Caudate nucleus (tissue), 63 donors: ENCODE measurements at places on chromosomes 16 and 17.
A peak's percentile ranks its signal among the peaks of the same experiment; 100 is the strongest.

GRCh38 chr17:1179818-1180742 is at the start of gene ABR:
TSS of gene ABR (minus strand) at chr17:1179981. CDS start at chr17:1179727, 254 bp downstream.
- peak; percentile 44 for DNase-seq

DNA sequence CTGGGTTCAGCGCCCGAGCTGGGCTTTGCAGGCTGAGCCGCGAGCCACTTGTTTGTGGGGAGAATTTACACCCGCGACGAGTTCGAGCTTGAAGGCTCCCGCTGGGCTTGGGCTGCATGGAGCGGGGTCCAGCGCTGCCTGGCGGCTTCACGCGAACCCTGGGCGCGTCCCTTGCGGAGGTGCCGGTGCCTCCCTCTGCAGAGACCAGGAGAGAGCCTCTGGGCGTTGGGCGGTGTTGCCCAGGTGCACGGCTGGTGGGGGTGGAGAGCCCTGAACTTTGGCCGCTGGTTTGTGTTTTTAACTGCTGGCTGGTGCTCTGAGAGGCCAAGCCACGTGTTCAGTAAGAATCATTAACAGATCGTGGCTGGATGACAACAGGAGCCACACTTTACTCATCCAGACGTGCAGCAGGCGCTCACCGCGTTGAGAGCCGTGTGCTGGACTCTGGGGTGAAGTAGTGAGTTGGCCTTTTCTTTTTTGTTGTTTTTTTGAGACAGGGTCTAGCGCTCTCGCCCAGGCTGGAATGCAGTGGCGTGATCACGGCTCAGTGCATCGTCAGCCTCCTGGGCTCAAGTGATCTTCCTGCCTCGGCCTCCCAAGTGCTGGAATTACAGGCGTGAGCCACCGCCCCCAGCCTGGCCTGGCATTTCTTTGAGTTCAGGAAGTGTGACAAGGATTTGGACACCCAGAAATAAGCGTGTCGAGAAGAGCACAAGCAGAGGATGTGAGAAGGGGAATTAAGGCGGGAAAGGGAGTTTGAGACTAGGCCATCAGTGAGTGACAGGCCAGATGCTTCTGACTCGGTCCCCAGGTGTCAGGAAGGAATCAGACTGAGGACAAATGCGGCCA is 827 bp downstream of the CDK10 start:
- no peak for DNase-seq

DNA sequence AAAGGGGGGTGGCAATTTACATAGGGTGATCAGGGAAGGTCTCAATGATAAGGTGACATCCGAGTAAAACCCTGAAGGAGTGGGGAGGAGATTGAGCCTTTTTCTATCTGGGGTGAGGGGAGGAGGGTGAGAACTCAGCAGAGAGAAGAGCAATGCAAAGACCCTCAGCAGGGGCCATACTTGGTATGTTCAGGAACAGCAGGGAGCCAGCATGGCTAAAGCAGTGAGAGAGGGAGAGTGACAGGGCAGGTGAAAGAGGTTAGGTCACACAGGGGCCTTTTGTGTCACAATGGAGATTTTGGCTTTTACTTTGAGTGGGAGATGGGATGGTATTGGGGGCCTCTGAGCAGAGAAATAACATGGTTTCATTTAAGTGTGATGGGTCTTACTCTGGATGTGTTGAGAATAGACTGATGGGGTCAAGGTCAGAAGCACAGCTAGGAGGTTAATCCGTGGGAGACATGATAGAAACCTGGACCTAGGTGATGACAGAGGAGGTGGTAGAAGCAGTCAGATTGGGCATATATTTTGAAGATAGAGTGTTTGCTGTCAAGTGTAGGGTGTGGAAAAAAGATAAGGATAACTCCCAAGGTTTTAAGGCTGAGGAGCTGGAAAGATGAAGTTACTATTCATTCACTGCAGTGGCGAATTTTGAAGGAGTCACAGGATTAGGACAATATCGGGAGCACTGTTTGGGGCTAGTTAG is 6.2 kb downstream of the SP2 start:
- no peak for DNase-seq

- DNase-seq = no peak
Observed at GRCh38 chr16:69338557-69339288, 641 bp downstream of the COG8 start.

DNA sequence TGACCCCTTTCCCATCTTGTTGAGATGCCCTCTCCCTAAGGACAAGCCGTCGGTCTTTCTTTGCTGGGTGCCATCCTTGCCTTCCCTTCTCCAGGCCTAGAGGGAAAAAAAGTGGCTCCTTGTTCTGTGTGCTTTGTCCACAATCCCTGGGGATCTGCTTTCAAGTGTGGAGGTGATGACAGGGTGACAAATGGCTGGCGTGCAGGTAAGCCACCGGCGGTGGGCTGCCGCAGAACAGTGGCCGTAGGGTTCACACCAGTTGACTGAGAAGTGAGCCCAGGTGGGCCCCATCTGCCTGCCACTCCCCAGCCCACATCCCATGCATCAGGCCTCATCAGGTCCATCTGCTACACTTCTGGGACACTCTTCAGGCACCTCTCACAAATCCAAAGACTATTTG is 11.4 kb upstream of the CALB2 start:
- DNase-seq = no peak

DNA sequence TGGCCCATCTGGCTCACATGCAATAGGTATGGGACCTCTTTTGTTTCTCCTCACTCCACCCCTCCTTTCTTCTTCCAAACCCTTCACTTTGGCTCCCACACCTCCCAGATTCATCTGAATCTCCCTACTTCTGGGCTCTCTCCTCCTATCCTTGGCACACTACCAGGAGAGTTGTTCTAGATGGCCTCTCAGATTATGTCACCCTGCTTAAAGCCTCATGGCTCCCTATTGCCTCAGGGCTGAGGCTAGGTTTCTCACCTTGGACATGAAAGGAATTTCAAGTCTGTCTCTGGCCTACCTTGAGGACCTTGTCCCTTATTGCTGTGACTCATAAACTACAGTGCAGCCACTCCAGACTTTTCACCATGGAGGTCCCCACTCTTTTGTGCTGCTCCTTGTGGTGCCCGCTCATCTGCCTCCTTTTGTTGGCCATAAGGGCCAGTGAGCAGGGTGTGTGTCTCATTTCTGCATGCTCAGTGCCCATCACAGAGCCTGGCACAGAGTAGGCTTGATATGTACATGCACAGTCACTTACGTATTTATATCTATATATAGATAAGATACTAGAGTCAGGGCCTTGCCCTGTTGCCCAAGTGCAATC is 1.0 kb upstream of the MFAP4 start:
- no peak for DNase-seq

DNA sequence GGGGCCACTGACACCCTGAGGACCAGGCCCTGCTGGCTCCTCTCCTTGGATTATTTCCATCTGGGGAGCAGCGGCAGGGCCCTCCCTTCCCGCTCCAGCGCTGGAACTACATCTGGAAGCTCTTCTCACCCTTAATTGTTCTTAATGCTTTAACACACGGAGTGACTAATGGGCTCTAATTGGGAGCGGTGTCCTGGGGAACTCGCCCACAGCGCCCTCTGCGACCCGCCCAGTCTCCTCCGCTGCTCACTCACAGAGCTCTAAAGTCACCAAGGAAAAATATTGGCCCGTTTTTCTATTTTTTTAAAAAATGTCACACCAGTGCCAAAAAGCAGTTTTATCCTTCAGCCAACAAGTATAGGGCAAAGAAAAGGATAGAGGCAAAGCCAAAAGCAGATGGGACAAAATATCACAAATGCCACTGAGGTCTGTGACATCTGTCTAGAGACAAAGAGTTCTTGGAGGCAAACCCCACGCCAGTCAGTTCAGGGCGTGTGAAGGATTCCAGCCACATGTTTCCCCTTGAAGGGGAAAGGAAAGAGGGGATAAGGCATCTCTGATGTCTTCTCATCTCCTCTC is 134.7 kb downstream of the RBFOX3 start:
- no peak for DNase-seq

DNA sequence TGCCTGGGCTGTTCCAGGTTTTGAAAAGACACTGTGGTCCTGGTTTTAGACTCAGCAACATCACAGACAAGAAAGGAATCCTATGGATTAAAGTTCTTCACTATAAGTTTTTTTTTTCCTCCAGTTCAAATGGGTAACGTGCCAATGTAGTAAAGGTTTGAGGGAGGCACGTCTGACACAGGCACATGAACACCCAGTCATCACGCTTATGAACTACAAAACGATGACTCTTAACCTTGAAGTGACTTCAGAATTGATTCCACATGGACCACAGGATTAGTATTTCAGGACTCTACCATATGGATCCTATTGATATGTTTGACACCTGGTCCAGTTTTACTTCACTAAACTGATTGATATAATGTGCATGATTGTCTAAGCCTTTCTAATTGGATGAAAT is 2.3 kb downstream of the PRMT7 start:
- no peak for DNase-seq

DNA sequence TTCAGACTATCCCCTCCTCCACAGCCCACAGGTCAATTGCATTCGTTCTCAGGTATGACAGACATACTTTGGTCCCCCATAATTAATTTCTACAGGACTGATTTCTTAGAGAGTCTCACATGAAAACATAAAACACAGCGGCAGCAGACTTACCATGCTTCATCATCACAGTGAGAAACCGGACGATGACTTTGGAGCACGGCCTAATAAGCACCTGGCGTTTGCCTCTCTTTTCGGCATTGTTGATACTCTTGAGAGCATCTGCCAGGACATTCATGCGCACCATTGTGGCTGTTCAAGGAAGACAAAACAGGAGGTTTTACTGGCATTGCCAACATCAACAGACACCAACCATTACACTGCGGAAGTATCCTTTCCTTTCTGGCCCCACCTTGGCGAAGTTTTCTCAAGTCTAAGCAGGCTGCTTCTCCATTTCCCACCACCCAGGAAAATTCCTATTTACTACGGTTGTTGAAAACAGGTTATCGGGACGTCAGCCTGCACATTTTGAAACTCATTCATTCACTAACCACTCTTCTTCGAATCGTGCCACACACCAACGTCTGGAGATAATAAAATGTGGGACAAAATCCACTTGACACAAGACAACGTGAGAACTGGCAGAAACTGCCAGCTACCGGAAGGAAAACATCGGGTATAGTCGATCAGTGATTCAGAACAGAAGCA is 1.2 kb downstream of the RPS15A start:
- no peak for DNase-seq

GRCh38 chr16:85350146-85350728 is 238.0 kb upstream of the CIBAR2 start:
- DNase-seq = no peak

DNA sequence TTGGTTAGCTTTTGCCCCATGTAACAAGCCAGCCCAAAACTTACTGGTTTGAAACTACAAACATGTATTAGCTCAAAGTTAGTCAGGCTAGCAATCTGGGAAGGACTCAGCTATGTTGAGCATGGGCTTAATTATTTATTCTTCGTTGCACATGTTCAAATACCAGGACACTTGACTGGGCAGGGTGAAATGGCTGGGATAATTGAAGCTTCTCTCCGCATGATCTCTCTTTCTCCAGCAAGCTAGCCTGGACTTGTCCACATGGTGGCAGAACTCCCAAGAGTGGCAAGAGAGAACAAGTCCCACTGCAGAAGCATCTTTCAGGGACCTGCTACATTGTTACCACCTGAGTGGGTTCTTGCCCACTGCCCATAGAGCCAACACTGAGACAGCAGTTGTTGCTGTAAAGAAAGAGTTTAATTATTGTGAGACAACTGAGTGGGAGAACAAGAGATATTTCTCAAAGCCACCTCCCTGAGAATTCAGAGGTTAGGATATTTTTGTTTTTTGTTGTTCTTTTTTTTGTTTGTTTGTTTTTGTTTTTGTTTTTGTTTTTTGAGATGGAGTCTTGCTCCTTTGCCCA is 16.8 kb upstream of the ATF7IP2 start:
- no peak for DNase-seq

DNA sequence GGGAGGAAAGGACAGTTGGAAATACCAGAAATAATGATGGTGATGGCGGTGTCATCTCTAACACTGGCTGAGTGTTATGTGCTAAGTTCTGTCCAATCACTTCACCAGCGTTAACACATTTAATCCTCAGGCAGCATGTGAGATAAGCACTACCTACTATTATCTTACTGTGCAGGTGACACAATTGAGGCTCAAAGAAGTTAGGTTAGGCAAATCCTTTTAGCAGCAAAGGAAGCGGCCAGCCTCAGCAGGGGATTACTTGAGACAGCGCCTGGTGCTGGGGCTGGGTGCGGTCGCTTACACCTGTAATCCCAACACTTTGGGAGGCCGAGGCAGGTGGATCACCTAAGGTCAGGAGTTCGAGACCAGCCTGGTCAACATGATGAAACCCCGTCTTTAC is 18.7 kb upstream of the DHX8 start:
- DNase-seq = no peak

DNA sequence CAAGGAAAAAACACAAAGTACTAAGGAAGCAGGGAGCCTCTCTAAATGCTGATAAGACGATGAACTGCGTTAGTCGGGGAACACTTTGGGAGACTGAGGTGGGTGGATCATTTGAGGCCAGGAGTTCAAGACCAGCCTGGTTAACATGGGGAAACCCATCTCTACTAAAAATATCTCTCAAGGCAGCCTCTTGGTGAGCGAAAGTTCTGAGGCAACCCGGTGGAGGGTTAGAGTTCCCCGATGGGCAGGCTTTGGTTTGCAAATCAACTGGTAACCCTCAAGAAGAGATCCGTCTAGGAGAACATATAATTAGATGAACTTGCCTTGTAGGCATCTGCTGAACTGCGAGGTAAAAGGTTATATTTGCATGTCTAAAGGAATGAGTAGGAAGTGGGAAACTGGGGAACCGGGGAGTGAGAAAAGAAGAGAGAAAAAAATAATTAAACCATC is 44.6 kb downstream of the WSB1 start:
- DNase-seq = no peak

DNA sequence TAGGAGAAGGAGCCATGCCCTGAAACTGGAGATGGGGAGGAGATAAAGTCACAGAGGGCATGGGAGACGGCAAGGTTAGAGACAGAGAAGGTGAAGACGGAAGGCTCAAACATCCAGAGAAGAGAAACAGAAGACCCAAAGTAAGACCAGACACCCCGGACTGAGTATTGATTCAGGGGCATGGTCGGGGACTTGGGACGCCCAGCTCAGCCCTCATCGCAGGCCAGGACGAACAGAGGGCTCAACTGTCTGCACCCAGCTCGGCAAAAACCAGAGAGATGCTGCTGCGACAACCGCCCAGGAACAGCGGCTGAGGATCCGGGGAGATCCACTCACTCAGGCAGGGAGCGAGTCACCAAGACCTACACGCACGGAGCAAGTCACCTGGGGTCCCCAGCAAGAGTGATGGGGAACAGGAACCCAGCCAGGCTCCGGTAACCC is 999 bp downstream of the XYLT1 start:
- no peak for DNase-seq

DNA sequence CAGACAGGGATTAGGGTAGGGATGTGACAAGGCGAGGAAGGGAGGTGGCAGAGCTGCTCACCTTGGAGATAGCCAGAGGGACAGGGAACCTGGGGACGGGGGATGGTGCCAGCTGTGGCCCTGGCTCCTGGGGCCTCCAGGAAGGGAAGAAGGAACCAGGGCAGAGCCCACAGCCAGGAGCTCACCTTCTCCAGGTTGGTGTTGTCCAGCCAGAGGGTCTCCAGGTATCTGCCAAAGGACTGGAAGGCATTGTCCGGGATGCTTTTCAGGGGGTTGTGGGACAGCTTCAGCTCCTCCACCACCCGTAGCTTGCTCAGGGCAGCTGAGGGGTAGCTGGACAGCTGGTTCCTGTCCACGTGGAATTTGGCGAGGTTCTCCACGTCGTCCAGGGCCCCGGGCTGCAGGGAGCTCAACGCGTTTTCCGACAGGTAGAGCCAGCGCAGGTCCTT is 801 bp downstream of the CHAD start:
- no peak for DNase-seq
